ENCODE measurements at places on chromosomes 1 and 21. TPM values are rescaled to one million over a fixed set of nuclear protein-coding genes. Genes with fewer than 3 reads are reported as not detected.

Gene TEKT2
- 0.18 TPM for total RNA-seq

Gene C1QA
- not detected for total RNA-seq

Gene ZBTB8A
- 0.96 TPM for total RNA-seq

Gene RAP1GAP
- total RNA-seq, result 0.46 TPM

Gene LINGO4
- not detected for total RNA-seq

Gene C1orf52
- 23.9 TPM for total RNA-seq

Gene SPRR1B
- total RNA-seq, result not detected

Gene SELP
- total RNA-seq, result 0.16 TPM

Gene AMY1C
- not detected for total RNA-seq

- H3K27ac ChIP-seq, result no peak overlapping the region
- no peaks in the 10 kb centered on the region for H3K27me3 ChIP-seq
- H3K36me3 ChIP-seq, result peaks cover 5% of the 10 kb centered on the region
- H3K4me3 ChIP-seq, result no peak overlapping the region
- DNase-seq, result no peak
These were observed 100.6 kb upstream of the SLFNL1 start for GRCh38 chr1:41122148-41122547.

DNA sequence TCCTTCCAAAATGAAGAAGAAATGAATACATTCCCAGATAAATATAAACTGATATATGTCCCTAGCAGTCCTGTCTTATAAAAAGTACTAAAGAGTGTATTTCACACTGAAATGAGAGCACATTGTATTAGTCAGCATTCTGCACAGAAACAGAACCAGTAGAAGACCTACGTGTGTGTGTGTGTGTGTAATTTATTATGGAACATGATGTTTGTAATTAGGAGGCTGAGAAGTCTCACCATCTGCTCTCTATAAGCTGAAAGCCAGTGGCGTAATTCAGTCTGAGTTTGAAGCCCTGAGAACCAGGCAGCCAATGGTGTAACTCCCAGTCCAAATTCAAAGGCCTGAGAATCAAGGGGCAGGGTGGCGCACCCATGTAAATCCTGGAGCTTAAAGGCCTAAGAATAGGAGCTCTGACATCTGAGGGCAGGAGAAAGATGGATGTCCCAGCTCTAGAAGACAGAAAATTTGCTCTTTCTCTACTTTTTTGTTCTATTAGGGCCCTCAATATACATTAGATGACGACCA is 146.5 kb upstream of the LYPLAL1 start:
- no peak overlapping the region for H3K27ac ChIP-seq
- DNase-seq, result no peak
- H3K4me1 ChIP-seq, result no peaks in the 10 kb centered on the region
- no peak overlapping the region for H3K4me3 ChIP-seq
- no peaks in the 10 kb centered on the region for H3K27me3 ChIP-seq

- H3K4me1 ChIP-seq, result no peaks in the 10 kb centered on the region
- no peaks in the 10 kb centered on the region for H3K27me3 ChIP-seq
- H3K27ac ChIP-seq, result no peak overlapping the region
- H3K36me3 ChIP-seq, result no peaks in the 10 kb centered on the region
These were observed 438.1 kb downstream of the LMO4 start for GRCh38 chr1:87766737-87767136.

DNA sequence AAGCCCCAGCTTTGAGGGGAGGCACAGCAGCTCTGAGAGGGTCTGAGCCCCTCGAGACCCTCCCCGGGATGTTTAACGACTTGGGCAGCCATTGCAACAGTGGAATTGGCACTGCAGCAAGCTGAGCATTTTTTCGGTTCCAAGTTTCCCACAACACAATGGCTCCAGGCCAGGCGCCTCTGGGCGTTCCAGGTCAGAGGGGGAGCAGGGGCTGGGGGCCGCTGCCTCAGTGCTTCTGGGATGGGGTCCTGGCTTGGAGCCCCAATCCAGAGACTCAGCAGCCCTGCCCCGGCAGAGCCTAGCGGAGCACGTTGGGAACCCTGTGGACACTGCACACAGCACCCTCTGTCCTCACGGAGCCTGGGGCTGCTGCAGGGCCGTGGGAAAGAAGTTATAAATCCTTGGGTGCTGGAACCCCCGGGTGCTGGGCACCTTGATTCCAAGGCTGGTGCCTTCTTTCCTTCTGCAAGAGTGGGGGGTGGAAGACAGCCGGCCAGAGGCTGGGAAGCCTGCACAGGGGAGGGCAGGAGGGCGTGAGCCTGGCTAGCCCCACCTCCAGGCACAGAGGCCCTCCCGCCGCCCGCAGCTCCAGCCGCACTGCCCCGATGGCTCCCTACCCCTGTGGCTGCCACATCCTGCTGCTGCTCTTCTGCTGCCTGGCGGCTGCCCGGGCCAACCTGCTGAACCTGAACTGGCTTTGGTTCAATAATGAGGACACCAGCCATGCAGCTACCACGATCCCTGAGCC is 50.1 kb downstream of the COL18A1 start:
- no peak for DNase-seq
- no peaks in the 10 kb centered on the region for H3K27me3 ChIP-seq
- no peaks in the 10 kb centered on the region for H3K4me1 ChIP-seq
- H3K4me3 ChIP-seq, result no peak overlapping the region
- H3K36me3 ChIP-seq, result no peaks in the 10 kb centered on the region

DNA sequence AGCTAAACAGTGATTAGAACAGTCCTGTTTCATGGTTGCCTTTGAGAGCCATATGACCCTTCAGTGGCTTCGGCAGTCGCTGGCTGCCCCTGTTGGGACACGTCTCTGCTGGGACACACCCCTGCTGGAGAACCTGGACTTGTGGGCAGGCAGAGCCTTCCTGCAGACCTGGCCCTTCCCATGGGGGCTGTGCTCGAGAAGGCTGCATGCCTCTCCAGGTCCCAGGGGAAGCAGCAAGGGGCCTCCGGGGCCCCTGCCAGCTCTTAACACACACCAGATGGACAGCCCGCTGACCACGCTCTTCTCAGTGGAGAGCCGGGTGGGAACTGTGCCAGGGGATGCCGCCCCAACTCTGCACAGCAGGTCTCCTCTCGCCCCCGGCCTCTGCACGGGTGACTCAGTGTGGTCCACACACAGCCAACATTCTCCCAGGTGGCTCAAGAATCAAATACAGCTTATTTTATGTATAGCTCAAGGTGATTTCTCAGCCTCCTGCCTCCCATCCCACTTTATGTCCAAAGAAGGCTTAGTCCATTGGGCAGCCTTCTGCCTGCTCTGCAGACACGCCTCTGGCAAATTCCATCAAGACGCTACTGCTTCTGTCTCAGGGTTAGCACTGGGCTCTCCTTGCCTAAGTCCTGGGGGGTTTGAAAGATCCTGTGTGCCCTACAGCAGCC is 450.8 kb downstream of the KIF26B start:
- H3K4me1 ChIP-seq, result no peaks in the 10 kb centered on the region
- H3K27ac ChIP-seq, result no peak overlapping the region
- H3K27me3 ChIP-seq, result no peaks in the 10 kb centered on the region
- no peak for DNase-seq

DNA sequence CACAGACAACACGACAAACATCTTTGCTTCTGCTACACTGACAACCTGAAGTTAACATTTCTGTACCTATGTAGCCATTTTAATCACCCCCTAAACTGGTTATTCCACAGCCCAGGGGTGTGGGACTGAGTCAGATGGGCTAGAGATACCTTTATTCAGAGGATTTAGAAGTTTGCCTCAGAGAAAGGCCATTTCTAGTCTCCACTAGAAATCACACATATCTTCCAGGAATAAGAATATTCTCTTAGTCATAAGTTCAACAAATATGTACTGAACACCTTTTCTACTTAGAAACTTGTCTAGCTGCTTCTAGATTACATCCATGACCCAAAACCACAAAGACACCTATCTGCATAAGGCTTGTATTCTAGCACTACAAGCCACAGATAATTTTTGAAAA is 38.8 kb downstream of the ERG start:
- DNase-seq, result no peak
- H3K4me3 ChIP-seq, result no peak overlapping the region
- H3K27ac ChIP-seq, result no peak overlapping the region
- H3K4me1 ChIP-seq, result peaks cover 2% of the 10 kb centered on the region
- no peaks in the 10 kb centered on the region for H3K36me3 ChIP-seq

DNA sequence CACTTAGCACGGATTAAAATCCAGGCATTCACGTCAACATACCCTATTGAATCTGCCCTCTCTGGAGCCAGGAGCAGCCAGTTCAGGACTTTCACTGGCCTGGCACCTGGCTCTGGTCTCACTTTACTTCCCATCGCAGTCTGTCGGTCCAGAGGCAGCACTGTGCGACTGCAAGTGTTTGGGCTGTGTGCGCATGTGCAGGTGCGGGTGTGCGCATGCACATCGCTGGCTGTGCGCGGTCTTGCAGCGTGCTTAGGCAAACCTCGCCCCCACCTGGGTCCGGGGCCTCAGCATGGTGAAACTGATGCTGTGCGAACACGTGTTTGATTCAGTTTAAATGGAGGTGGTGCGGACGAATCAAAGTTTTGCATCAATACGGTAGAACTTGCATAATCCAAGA is 38.0 kb downstream of the ATF3 start:
- H3K4me3 ChIP-seq, result no peak overlapping the region
- peaks cover 15% of the 10 kb centered on the region for H3K27me3 ChIP-seq
- no peaks in the 10 kb centered on the region for H3K4me1 ChIP-seq
- H3K36me3 ChIP-seq, result no peaks in the 10 kb centered on the region

- no peaks in the 10 kb centered on the region for H3K4me1 ChIP-seq
- no peaks in the 10 kb centered on the region for H3K27me3 ChIP-seq
- no peak overlapping the region for H3K4me3 ChIP-seq
- no peaks in the 10 kb centered on the region for H3K36me3 ChIP-seq
- DNase-seq, result no peak
These were observed 211.1 kb downstream of the MATN1 start for GRCh38 chr1:30511991-30512913.

GRCh38 chr1:18734001-18734400 is 103.4 kb downstream of the PAX7 start:
- no peak overlapping the region for H3K4me3 ChIP-seq
- no peak for DNase-seq
- no peak overlapping the region for H3K27ac ChIP-seq
- peaks cover 4% of the 10 kb centered on the region for H3K27me3 ChIP-seq

DNA sequence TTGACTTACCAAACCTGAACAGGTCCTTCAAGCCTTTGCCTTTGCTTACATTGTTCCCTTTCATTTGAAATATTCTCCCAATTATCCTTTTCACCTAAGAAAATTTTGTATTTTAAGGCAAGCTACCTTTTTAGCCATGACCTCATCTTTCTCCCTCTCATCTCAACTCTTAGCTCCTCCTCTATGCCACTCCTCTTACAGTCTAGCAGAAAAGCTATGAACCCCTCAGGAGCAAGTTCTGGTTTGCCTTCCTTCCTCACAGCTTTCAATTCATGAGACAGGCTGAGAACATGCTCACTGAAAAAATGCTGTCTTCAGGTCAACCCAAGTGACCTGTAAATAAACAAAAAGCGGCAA is 8.3 kb upstream of the MUTYH start:
- H3K4me3 ChIP-seq, result no peak overlapping the region
- no peak overlapping the region for H3K27ac ChIP-seq
- H3K36me3 ChIP-seq, result peaks cover 25% of the 10 kb centered on the region
- peaks cover 29% of the 10 kb centered on the region for H3K4me1 ChIP-seq
- no peaks in the 10 kb centered on the region for H3K27me3 ChIP-seq
- DNase-seq, result no peak

GRCh38 chr1:160187407-160187806 is 3.0 kb upstream of the CASQ1 start:
- H3K4me3 ChIP-seq, result no peak overlapping the region
- no peak overlapping the region for H3K27ac ChIP-seq
- DNase-seq, result no peak
- H3K4me1 ChIP-seq, result no peaks in the 10 kb centered on the region
- peaks cover 5% of the 10 kb centered on the region for H3K27me3 ChIP-seq

DNA sequence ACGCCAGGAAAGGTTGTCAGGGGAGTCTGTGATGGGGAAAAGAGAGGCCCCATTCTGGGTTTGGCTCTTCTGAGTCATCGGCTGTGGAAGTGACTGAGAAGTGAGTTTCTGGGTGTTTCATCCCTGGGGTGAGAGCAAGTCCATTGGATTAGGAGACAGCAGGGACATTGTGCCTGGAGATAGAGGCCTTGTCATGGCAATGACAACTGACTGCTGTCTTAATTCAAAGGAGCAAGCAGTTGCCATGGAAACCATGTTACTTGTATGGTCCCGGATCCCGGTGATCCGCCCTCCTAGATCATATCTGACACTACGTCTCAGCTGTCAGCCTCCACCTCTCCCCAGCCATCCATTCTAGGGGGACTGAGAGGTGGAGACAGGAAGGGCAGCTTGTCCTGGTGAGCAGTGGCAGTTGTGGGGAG is 34.4 kb downstream of the KIAA0040 start:
- no peak for DNase-seq
- H3K4me1 ChIP-seq, result peaks cover 33% of the 10 kb centered on the region
- peaks cover 44% of the 10 kb centered on the region for H3K36me3 ChIP-seq
- peaks cover 12% of the 10 kb centered on the region for H3K27me3 ChIP-seq
- no peak overlapping the region for H3K4me3 ChIP-seq

DNA sequence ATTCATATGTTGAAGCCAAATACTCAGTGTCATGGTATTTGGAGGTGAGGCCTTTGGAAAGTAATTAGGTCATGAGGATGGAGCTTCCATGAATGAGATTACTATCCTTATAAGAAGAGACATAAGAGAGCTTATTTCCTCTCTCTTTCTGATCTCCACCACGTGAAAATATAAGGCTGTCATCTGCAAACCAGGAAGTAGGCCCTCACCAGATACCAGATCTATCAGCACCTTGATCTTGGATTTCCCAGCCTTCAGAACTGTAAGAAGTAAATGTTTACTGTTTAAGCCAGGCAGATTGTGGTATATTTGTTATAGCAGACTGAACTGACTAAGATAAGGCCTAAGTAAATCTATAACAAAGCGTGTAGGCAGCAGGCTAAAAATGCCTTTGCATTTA is 25.3 kb downstream of the RBM11 start:
- H3K27me3 ChIP-seq, result no peaks in the 10 kb centered on the region
- no peak for DNase-seq
- H3K4me3 ChIP-seq, result no peak overlapping the region
- no peak overlapping the region for H3K27ac ChIP-seq

DNA sequence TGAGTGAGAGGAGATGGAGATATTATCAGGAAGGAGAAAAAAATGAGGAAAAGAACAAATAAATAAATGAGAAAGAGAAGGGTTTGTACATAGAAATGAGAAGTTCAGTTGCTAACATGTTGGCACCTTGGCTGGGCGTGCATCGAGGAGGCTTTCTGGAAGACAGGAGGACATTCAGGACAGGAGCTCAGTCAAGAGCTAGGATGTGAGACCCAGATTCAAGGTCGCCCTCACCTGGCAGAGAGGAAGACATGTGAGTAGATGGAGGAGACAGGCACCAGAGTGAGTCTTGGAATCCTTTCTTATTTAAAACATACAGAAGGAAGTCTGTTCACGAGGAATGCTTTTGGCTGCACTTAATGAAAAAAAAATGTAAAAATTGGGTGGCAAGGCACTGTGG is 640.9 kb downstream of the NPHP4 start:
- H3K4me3 ChIP-seq, result no peak overlapping the region
- no peaks in the 10 kb centered on the region for H3K36me3 ChIP-seq
- no peaks in the 10 kb centered on the region for H3K27me3 ChIP-seq

- H3K4me1 ChIP-seq, result no peaks in the 10 kb centered on the region
- H3K36me3 ChIP-seq, result no peaks in the 10 kb centered on the region
These were observed 10.9 kb upstream of the RWDD3 start for GRCh38 chr1:95223110-95223509.

All from activated T-helper 2 cell treated with anti-CD3 and anti-CD28 coated beads, Interferon-gamma antibody, Interleukin-2, Interleukin-4, amounts not matched to agents 10 μg/mL and 5 μg/mL and 100 μg/mL, durations not matched to agents 14 hours and 24 hours and 36 hours (primary cell).